ENCODE measurements at places on chromosomes 11 and 22.
A peak's percentile ranks its signal among the peaks of the same experiment; 100 is the strongest.

GRCh38 chr11:69923641-69924307 lies 104.6 kb upstream of the FGF3 start:
- DNase-seq, result no peak

DNA sequence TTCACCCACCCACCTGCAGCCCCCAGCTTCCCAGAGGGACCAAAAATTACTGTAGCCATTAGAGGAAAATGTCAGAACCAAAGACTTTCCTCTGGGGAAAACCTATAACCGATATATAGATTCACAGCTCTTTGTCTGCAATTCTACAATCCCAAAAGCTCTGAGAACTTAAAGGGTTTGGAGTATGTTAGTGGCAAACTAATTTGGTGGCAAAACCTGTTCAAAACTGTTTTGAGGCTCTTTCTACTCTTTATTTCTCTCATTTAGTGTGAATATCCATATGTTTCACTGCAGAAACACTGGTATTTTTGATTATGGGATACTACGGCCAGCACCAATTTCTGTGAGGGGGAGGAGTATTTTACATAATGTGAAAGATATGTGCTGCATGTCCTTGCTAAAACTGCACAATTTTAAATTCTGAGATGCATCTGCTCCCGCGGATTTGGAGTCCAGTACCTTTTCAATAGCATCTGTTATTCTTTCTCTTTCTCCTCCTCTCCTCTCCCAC lies 87.5 kb upstream of the MTNR1B start:
- no peak for DNase-seq

- DNase-seq, result peak; percentile 61
These were observed 4.4 kb upstream of the FOXRED2 start for GRCh38 chr22:36510966-36511881.

- no peak for DNase-seq
These were observed 333.7 kb upstream of the LUZP2 start for GRCh38 chr11:24163146-24163545.
